ENCODE measurements at places on chromosomes 3 and 15.

- DNase-seq, result no peak
Observed at GRCh38 chr3:116815321-116815720, 105.7 kb downstream of the TUSC7 start.

- peak; percentile 68 for DNase-seq
Observed at GRCh38 chr3:178083906-178084866, 452.1 kb upstream of the KCNMB2 start.

DNA sequence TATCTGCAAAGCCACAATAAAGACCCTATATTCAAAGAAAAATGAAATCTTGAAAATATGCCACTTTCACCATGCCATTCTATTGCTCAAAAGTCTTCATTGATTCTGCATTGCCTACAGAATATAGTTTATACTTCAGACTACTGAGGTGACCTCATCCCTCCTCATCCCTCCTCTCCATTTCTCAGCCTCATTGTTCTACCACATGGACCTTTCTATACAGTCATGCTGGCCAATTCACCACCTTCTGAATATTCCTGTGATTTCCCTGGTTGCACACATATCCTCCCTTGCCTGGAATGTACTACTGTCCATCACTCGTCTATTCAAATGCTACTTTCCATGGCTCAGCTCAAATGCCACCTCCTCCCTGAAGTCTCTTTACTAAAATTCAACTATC is 3.5 kb upstream of the COL8A1 start:
- DNase-seq, result no peak

GRCh38 chr3:156206157-156206556 is 85.8 kb downstream of the KCNAB1 start:
- no peak for DNase-seq

DNA sequence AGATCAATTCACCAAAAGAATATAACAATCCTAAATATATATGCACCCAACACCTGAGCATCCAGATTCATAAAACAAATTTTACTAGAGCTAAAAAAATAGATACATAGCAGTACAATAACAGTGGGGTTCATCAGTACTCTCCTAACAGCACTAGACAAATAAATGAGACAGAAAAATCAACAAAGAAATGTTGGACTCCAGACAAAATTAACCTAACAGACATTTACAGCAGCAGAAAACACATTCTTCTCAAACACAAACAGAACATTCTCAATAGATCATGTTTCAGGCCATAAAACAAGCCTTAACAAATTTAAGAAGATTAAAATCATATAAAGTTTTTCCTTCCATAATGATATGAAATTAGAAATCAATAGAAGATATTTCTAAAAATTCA is 124.8 kb upstream of the NECTIN3 start:
- DNase-seq, result no peak

DNA sequence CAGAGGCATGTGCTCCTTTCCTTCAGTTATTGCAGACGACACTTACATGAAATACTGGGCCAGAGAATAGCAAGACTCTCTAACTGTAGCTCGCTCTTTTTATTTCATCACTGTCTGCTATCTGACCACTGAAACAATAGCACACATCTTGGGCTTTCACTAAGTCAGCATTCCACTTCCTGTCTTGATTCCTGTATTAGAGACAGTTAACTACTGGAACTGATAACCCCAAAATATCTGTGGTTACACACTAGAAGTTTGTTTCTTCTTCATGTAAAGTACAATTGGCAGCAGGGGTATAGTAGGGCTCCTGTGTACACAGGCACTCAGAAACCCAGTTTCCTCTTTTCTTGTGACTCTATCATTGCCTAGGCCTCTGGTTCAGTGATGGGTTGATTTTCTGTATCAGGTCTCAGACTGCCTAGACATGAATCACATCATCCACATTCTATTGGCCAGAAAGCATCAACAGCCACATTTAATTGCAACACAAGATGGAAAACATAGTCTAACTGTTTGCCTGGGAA is 230.2 kb upstream of the CD96 start:
- peak; percentile 97 for DNase-seq

GRCh38 chr15:87986776-87987175 is 269.8 kb downstream of the NTRK3 start:
- DNase-seq, result no peak

DNA sequence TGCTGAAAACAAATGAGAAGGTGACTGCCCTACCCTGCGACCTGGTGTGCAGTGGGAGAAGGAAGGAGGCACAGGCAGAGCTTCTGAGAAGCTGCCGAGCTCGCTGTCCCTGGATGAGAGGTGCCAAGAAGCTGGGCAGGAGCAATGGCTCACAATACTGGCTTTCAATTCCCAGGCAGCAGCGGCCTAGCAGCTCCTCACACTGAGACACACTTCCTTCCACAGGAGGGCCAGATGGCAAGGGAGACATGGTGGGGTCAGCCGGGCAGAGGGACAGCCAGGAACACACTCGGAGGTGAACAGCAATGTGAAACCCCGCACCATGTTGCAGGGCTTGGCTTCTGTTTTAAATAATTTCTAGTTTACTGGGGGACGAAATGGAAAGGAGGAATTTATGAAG is 314.6 kb downstream of the EPHB1 start:
- DNase-seq, result no peak

GRCh38 chr3:50503504-50504342 is at the start of gene CACNA2D2:
Gene CACNA2D2 (minus strand): TSS chr3:50503634. CDS start chr3:50503423, 211 bp downstream.
- peak; percentile 37 for DNase-seq

GRCh38 chr15:82768414-82769054 is 37.3 kb downstream of the FSD2 start:
- no peak for DNase-seq

- peak; percentile 87 for DNase-seq
Observed at GRCh38 chr3:185976977-185977678, 39.3 kb upstream of the TRA2B start.

- no peak for DNase-seq
Observed at GRCh38 chr15:41483519-41483918, 10.2 kb upstream of the ITPKA start.

- DNase-seq, result no peak
Observed at GRCh38 chr15:64845183-64845611, 3.5 kb downstream of the PLEKHO2 start.

DNA sequence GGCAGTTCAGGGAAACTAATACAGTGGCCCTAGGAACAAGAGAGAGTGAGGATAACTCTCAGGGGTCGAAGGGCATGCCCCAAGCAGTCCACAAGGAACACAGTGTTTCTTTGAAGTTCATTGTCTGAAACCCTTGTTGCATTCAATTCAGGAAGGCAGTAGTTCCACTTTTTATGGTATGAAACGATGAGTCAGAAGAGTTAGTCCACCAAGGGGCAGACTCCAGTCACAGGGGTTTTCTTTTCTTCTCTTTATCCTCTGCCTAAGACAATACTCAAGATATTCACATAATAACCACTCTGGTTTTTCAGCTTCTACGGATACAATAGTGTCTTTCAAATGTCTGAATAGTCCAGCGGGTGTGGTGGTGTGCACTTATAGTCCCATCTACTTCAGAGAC is 23.7 kb upstream of the TICRR start:
- DNase-seq, result no peak

GRCh38 chr3:7285505-7285904 is 424.6 kb downstream of the GRM7 start:
- no peak for DNase-seq

GRCh38 chr15:58407778-58408177 is 24.0 kb upstream of the LIPC start:
- no peak for DNase-seq

GRCh38 chr3:157313186-157313585 is 123.5 kb upstream of the PTX3 start:
- DNase-seq, result no peak

GRCh38 chr15:79004336-79004735 is 59.5 kb upstream of the CTSH start:
- no peak for DNase-seq

GRCh38 chr15:33506781-33507296 is 196.1 kb downstream of the RYR3 start:
- DNase-seq, result no peak

GRCh38 chr15:67010898-67011616 is 54.3 kb upstream of the SMAD3 start:
- DNase-seq, result no peak

DNA sequence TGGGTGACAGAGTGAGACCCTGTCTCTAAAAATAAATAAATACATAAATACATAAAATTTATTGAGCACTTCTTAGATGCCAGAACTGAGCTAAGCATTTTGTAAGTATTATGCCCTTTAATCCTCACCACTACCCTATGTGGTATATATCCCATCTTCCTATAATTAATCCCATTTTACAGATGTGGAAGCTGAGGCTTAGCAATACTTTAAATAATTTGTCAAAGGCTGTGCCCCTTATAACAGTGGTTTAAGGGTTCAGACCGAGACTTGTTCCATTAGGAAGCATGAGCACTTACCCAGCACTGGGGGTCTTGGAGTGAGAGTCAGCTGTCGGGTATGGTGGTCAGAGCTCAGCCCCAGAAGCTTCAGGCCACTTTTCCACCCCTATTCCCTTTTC is 7.5 kb upstream of the CHST14 start:
- DNase-seq, result no peak

- DNase-seq, result no peak
Observed at GRCh38 chr3:154310840-154311239, 13.4 kb downstream of the DHX36 start.

DNA sequence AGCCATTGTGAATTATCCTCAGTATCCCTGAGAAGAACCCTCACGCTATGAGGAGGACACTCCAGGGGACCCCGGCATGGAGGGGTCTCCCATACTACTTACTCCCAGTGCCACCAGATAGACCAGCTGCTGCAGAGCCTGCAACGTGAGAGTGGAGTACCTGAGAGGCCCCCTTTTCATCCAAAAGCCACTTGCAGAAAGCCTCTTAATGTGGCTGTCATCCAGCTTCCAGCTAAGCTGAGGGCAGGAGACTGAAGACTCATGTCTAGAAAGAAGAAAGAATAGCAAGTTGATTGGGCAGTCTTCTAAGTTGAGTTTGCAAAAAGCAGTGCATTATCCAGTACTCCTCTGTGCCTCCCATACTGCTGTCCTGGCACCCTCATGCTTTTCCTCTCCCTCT is 27.3 kb upstream of the MNS1 start:
- DNase-seq, result no peak

- DNase-seq, result no peak
Observed at GRCh38 chr3:116384717-116385116, 60.6 kb downstream of the LSAMP start.

GRCh38 chr15:61835496-61836106 is 224.6 kb downstream of the VPS13C start:
- DNase-seq, result peak; percentile 43
